ENCODE measurements at places on chromosomes 3 and 15. TPM values are rescaled to one million over a fixed set of nuclear protein-coding genes. Genes with fewer than 3 reads are reported as not detected.

MYZAP gene
- 0.49 TPM for polyA plus RNA-seq

ERC2 gene
- not detected for polyA plus RNA-seq

MNS1 gene
- polyA plus RNA-seq: not detected

ROBO2 gene
- polyA plus RNA-seq: not detected

DNA sequence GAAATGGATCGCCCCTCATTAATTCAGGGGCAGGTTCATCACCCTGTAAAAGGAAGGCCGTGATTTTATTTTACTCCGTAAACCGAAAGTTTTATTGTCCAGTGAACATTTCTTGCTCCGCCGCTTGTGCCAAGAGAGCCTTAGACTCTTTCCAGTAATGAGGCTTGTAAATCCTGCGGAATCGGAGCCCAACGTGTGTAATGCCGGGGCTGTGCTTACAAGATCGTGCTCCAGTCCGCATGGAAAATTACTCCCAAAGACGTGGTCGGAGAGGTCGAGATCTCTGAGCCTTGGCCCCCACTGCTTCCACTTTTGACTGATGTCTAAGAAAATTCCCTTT is 649 bp upstream of the PLOD2 start:
- DNase-seq: no peak
- H3K27ac ChIP-seq: no peak overlapping the region
- no peaks in the 10 kb centered on the region for H3K36me3 ChIP-seq
- peaks cover 9% of the 10 kb centered on the region for H3K4me1 ChIP-seq

DNA sequence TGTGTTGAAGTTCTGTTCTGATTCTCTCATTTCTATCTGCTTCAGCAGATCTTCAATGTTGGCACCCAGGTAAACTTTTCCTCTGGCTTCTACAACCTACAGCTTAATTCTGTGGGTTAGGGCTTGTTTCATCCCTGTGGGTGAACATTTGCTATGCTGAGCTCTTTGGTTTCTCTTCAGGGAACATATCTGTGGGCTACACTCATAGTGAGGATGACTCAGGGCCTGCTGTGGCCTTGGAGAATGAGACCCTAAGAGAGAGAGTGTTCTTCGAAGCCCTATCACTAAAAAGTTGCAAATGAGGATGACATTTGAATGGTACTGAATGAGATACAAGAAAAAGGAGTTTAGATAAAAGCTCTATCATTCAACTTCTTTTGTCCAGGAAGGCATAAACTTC is 346.2 kb upstream of the CBLB start:
- H3K36me3 ChIP-seq: no peaks in the 10 kb centered on the region
- H3K4me1 ChIP-seq: no peaks in the 10 kb centered on the region
- H3K27me3 ChIP-seq: no peaks in the 10 kb centered on the region
- H3K27ac ChIP-seq: no peak overlapping the region
- H3K4me3 ChIP-seq: no peak overlapping the region

GRCh38 chr3:88131695-88132094 is 18.1 kb upstream of the C3orf38 start:
- no peaks in the 10 kb centered on the region for H3K4me1 ChIP-seq
- peaks cover 40% of the 10 kb centered on the region for H3K36me3 ChIP-seq
- H3K4me3 ChIP-seq: no peak overlapping the region
- DNase-seq: no peak
- H3K27ac ChIP-seq: no peak overlapping the region

DNA sequence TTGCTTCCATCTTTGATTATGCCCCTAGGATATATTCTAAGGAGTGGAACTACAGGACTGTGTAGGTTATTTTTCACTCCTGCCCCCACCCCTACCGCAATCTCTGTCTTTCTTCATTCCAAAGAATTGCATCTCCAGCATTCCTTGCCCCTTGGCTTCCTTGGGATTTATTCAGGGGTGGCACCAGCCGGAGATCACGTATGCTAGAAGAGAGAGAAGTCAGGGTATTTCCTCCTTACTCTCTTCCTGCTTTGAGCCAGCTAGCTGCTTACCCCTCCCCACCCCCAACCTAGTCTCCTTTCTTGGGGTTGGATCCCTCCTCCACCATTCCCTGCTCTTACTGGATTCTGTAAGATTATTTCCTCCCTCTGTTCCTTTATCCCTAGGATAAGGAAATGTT is 35.0 kb upstream of the DENND4A start:
- H3K36me3 ChIP-seq: no peaks in the 10 kb centered on the region
- DNase-seq: no peak
- peak overlapping the region; percentile 49 for H3K4me3 ChIP-seq
- no peaks in the 10 kb centered on the region for H3K27me3 ChIP-seq
- H3K27ac ChIP-seq: peak overlapping the region; percentile 94
- peaks cover 29% of the 10 kb centered on the region for H3K4me1 ChIP-seq

DNA sequence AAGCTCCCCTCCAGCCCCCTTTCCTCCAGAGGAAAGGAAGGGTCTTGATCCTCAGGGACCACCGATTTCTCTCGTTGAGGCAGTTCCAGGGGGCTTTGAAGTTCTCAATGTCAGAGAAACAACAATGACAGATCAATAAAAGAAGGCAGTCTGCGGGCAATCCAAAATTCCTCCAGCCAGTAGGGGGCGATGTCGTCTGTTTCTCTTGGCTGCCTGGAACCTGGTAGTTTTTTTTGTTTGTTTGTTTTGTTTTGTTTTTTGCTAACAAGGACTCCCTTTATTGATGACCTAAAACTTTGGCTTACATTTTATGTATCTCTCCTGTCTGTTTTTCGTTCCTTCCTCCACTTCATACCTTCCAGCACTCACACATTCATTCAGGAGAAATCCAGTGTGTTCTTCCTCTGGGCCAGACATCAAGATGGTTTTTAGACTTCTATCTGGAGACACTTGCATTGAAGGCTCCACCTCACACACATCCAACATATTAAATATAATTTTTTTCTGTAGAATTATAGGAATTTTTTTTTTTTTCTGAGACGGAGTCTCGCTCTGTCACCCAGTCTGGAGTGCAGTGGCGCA is 276.6 kb downstream of the RPLP1 start:
- H3K27ac ChIP-seq: no peak overlapping the region
- H3K4me1 ChIP-seq: no peaks in the 10 kb centered on the region

Data from CD4-positive, CD25-positive, alpha-beta regulatory T cell (primary cell).